ENCODE measurements at places on chromosomes 5 and 9.

GRCh38 chr5:101364469-101364868 lies 461.4 kb upstream of the ST8SIA4 start:
- no peak for DNase-seq

GRCh38 chr9:36598273-36598672 lies 25.6 kb downstream of the MELK start:
- no peak for DNase-seq

DNA sequence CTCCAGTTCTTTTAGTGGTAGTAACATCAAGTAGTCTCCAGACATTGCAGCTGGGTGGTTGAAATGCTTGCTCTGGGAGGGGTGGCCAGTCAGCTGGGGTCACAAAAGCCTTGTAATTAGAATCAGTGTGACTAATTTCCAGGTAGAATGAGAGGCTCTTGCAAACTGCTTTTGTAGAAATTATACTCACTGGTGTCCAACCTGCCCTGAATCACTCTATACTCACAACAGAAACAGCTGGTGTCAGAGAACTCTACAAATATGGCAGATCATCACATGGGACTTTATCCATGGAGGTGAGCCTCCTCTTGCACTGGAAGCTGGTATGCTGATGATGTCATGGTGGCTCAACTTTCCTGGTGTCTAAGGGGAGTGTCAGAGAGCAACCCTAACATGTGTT lies 71.3 kb downstream of the SH3TC2 start:
- no peak for DNase-seq

DNA sequence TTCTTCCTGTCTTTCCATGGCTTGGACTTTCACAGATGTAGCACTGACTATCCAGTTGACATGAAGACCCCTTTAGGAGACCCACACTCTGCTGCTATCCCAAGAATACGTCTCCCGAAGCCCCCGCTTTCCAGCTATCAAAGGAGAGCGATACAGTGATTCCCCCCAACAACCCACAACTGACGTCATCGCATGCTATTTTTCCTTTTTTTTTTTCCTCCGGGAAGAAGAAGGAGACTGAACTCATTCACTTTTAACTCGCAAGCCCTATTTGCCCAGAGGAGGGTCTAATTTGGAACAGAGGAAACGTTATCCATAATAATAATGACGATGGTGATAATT lies 2.1 kb downstream of the PAPPA start:
- DNase-seq: no peak

DNA sequence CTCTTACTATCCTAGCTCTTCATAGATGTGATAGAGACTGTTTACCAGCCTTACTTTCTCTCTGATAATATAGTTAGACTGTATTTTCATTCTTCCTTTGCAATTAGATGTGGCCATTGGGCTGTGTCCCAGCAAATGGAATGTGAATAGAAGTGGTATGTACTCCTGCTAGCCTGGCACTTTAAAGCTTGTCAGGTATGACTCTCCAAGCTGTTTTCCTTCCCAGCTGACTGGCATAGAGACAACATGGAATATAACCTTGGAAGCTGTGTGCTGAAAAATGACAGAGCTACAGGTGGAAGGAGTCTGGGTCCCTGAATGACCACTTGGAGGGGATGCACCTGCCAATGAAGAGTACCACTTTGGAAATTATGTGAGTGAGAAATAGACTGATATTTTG lies 116.2 kb downstream of the DIRAS2 start:
- no peak for DNase-seq

GRCh38 chr5:177491983-177492746 lies 5.2 kb downstream of the PDLIM7 start:
- DNase-seq: no peak

DNA sequence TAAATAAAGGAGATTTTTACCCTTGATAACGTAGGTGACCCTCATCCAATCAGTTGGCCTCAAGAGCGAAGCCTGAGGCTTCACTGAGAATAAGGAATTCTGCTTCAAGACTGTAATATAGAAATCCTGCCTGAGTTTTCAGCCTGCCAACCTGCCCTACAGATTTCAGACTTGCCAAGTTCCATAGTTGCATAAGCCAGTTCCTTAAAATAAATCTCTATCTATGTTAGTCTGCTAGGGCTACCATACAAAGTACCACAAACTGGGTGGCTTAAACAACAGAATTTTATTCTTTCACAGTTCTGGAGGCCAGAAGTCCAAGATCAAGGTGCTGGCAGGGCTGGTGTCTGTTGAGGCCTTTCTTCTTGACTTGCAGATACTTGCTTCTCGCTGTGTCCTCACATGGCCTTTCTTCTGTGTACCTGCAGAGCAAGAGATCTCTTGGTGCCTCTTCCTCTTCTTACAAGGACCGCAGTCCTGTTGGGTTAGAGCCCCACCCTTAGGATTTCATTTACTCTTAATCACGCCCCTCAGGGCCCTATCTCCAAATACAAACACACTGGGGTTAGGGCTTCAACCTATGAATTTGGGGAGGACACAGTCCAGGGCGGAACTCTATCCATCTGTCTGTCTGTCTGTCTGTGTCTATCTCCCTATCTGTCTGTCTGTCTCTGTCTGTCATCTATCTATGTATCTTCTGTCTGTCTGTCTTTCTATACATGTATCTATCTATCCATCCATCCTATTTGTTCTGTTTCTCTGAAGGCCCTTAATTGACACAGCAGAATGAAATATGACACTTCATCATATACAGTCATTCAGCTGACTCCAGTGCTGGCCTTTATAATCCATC lies 17.0 kb upstream of the CMBL start:
- DNase-seq: no peak

DNA sequence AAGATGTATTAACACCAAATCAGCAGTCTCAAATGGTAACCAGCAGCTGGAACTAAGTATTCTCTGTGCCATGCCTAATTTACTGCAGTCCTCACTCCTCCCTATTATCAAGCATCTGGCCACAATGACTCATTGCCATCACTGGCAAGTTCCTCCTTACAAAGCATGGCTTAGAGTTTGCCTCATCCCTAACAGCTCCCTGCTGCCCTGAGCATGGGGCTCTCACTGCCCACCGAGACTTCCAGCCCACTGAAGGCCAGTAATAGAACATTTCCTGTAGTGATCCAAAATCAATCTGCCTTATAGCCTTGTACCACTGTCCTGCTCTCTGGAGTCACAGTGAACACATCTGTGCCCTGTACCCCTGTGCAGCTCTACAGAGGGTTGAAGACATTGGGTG lies 211.9 kb upstream of the TRIM32 start:
- no peak for DNase-seq

DNA sequence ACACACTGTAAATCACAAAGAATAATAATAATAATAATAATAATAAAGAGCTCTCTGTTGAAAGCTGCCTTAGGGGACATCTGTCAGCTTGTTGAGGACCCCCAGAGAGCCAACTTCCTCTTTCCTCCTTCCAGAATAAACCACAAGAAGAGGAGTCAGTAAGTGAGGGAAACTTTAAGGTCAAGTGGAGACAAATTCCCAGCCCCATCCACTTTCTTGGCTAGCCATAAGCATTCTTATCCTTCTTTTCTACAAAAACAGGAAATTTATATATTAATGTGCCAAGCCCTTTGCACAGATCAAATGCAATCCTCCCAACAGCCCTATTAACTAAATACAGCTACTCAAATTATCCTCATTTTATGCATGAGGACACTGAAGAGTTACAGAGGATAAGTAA lies 9.4 kb upstream of the C5orf58 start:
- no peak for DNase-seq

GRCh38 chr5:75993643-75994520 lies 89.3 kb upstream of the SV2C start:
- DNase-seq: no peak

DNA sequence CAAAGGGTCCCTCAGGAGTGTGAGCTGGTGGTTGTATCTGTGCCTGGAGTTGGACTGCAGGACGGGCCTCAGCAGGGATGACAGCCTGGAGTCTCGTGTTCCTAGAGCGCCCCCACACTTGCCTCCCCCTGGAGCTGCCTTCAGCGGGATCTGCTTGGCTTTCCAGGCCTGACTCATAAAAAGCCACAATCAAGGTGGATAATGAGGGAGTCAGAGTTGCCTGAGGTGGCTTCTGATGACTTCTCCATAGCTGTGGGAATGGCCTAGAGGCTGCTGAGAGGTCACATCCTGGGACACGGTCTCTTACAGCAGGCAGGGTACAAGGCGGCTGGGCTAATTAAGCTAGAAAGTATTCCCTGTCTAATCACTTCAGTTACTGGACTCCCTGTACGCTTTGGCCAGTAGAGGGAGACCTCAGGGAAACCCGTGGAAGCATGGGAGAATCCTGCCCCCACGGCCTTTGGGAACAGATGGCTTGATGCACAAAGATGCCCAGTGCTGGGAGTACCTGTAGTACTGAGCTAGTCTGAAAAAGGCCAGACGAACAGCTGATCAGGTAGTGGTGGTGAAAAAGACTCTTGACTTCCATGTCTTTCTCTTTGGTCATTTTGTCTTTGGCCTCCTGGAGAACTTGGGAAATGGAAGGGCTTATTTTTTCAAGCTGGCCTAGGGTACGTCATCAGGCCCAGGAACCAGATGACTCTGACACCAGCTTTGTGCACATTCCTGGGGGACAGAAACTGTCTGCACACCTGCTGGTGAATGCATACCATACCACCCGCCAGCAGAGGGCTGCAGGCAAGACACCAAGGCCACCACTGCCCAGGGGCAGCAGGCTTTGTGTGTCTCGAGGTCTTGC lies 16.1 kb upstream of the FRRS1L start:
- DNase-seq: no peak

- no peak for DNase-seq
Measured at GRCh38 chr9:90684736-90685135, 42.1 kb upstream of the DIRAS2 start.

DNA sequence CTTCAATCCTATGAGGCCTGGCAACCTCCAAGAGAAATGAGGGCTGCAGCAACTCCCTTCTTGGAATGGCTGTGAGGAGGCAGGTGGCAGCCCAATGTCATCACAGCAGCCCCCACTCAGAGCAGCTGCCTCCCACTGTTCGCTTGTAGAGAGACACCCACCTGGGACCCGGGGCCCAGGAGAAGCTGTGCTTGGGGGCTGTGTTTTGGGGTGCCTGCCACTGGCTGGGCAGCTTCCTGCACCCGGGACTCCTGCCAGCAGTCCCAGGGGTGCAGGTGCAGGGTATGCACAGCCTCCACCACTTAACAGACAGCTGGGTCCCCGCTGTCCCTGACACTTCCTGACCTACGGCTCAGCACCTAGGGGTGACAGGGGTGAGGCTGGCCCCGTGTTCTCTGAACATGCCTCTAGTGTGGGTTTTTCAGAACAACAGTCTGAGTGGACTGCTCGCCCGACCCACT lies 26.2 kb downstream of the NIPAL4 start:
- DNase-seq: no peak

- DNase-seq: no peak
Measured at GRCh38 chr5:164360589-164360988, 855.2 kb downstream of the MAT2B start.
